ENCODE measurements at places on chromosomes 1 and 21. TPM values are rescaled to one million over a fixed set of nuclear protein-coding genes. Genes with fewer than 3 reads are reported as not detected.

FCRL3 gene
- total RNA-seq: not detected

RAB3B gene
- 7.4 TPM for total RNA-seq

UQCRHL gene
- total RNA-seq: 0.84 TPM

SH3D21 gene
- 0.98 TPM for total RNA-seq

OR6N1 gene
- not detected for total RNA-seq

OR4F29 gene
- total RNA-seq: not detected

FCER1A gene
- not detected for total RNA-seq

BTBD8 gene
- 3.4 TPM for total RNA-seq

EXO1 gene
- total RNA-seq: 71.4 TPM

GJB3 gene
- total RNA-seq: 0.74 TPM

GBP4 gene
- total RNA-seq: 0.02 TPM

CD48 gene
- not detected for total RNA-seq

MCOLN2 gene
- total RNA-seq: 3.9 TPM

SH2D1B gene
- 0.05 TPM for total RNA-seq

ACKR1 gene
- total RNA-seq: not detected

ELAVL4 gene
- total RNA-seq: not detected

SHE gene
- total RNA-seq: not detected

OLFM3 gene
- not detected for total RNA-seq

OLFML2B gene
- total RNA-seq: 2.3 TPM

AMY1C gene
- total RNA-seq: not detected

ILDR2 gene
- 0.48 TPM for total RNA-seq

PMF1 gene
- 210 TPM for total RNA-seq

VHLL gene
- total RNA-seq: not detected

KCNE2 gene
- total RNA-seq: not detected

PARP1 gene
- total RNA-seq: 238 TPM

SFN gene
- 30.1 TPM for total RNA-seq

PTGER3 gene
- total RNA-seq: not detected

PALMD gene
- 0.88 TPM for total RNA-seq

All from A172 (cell line).